ENCODE measurements at places on chromosomes 3 and 15.

DNA sequence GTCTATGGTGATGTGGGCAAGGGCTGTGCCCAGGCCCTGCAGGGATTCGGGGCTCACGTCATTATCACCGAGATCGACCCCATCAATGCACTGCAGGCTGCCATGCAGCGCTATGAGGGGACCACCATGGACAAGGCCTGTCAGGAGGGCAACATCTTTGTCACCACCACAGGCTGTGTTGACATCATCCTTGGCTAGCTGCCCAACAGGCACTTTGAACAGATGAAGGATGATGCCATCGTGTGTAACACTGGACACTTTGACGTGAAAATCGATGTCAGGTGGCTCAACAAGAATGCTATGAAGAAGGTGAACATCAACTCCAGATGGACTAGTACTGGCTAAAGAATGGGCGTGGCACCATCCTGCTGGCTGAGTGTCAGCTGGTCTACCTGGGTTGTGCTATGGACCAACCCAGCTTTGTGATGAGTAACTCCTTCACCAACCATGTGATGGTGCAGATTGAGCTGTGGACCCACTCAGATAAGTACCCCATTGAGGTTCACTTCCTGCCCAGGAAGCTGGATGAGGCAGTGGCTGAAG is 6.1 kb upstream of the USP8 start:
- no peaks in the 10 kb centered on the region for H3K36me3 ChIP-seq
- no peaks in the 10 kb centered on the region for H3K27me3 ChIP-seq
- no peak overlapping the region for H3K27ac ChIP-seq
- DNase-seq = no peak
- H3K4me1 ChIP-seq = peaks cover 2% of the 10 kb centered on the region

DNA sequence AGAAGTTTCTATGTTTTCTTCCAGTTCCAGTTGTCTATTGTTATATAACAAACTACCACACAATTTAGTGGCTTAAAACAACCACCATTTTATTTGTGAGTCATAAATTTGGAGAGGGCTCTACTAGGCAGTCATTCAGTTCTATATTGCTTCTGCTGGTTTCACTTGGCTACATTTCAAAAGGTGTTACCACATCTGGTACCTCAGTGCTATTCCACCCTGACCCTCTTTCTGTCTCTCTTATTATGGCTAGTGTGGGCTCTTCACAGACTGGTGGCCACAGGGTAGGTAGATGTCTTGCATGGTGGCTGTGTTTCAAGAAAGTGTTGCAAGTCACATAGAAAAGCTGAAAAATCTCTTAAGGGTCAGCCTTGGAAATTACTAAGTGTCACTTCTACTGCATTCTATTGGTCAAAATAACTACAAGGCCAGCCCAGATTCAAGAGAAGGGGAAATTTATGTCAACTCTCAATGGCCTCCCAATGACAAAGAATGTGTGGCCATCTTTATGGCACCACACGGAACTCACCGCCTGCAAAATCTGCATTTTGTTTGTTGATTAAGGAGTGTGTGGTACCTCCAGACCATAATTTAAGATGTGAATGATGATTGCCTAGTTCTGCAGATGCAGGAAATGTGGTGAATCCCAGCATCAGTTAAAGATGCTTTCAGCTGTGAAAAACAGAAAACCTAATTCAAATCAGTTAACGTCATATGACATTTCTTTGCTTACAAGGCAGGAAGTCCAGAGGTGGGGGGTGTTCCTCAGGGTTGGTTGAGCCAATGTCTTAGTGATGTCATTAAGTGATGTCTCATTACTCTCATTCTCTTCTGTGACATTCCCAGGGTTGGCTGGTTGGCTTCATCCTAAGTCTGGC is 105.8 kb upstream of the RASGRP1 start:
- H3K4me3 ChIP-seq = peak overlapping the region; percentile 81
- peaks cover 63% of the 10 kb centered on the region for H3K4me1 ChIP-seq
- H3K27me3 ChIP-seq = no peaks in the 10 kb centered on the region
- no peaks in the 10 kb centered on the region for H3K36me3 ChIP-seq
- H3K27ac ChIP-seq = peak overlapping the region; percentile 100
- DNase-seq = peak; percentile 25

GRCh38 chr3:164364111-164364510 is 714.2 kb downstream of the SI start:
- no peak overlapping the region for H3K4me3 ChIP-seq
- H3K27ac ChIP-seq = no peak overlapping the region
- H3K4me1 ChIP-seq = no peaks in the 10 kb centered on the region
- H3K36me3 ChIP-seq = no peaks in the 10 kb centered on the region

DNA sequence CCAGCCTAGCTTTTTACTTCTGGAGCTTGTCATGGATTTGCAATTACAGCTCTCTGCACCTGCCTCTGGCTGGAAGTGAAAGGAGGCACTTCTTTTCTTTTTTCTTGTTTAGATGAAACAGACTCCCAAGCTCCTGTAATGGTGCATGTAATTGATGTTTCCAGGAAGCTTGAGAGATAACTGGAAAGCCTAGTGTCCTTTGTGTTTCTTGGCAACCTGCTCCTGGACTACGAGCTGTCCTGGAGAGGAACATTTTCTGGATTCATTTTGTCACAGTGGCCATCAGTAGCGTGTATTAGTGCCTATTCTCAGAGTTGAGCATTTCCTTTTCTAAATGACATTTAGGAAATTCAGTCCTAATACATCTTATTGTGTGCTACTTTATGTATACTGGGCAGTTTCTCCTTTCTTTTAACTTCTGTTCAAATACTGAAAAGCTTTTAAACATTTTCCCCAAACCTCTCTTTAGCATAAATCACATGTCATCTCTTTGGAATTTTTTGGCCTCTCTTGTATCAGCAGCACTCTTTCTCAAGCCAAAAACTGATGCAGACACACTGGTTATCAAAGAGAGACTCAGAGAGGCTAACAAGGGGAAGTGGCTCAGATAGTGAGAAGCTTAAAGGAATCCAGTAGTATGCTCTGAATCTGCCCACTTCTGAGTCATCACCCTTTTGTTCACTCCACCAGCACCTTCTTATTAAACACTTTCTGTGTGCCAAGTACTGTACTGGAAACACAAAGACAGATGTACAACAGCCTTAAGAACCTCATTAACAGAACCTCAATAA is 62.6 kb upstream of the SLC2A2 start:
- H3K36me3 ChIP-seq = peaks cover 19% of the 10 kb centered on the region
- peaks cover 6% of the 10 kb centered on the region for H3K4me1 ChIP-seq
- H3K27ac ChIP-seq = no peak overlapping the region
- DNase-seq = no peak

DNA sequence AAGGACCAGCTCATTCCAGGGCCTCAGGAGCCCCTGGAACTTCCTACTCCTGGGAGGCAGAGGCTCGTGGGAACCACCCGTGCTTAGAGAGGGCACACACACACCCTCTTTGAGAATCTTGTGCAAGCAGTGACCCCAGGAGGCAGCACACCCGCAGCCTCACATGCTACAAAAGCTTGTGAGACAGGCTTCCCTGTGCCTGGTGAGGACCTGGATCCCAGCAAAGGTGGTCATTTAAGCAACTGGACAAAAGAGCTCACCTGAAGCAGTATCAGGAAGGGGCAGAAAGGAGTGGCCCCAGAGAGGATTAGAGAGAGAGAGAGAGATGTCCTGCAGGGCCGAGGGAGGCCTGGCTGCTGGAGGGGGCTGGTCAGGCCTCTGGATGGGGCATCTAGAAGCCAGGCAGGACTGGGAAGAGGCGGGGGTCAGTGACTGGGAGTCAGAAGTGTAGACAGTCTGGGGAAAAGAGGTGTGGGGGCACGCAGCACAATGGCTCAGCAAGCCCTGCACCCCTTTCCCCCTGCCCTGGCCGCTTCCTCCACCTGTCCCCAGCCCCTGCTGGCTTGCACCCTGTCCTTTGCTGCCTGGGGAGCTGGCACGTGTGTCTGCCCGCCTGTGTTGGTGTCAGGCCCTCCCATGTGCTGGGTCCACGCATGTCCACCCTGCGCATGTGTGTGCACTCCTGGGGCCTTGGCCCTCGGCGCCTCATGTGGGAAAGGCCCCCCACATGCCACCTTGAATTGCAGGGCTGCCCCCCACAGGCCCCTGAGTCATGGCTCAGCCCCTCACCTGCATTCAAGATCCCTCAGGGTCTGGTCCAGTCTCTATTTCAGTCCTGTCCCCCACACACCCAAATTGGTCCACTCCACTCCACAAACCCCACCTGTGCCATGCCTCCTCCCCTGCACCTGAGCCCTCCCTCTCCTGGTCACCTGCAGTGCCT is 36.9 kb downstream of the TSPAN3 start:
- peak overlapping the region; percentile 43 for H3K27ac ChIP-seq
- H3K4me3 ChIP-seq = peak overlapping the region; percentile 82
- no peaks in the 10 kb centered on the region for H3K27me3 ChIP-seq
- peaks cover 12% of the 10 kb centered on the region for H3K36me3 ChIP-seq
- no peak for DNase-seq

Measured in T-helper 17 cell (primary cell).